PC-9 (cell line): ENCODE measurements at places on chromosomes 11 and 22.

- peak; percentile 85 for DNase-seq
These were observed 26.4 kb downstream of the LRFN4 start for GRCh38 chr11:66883016-66883965.

DNA sequence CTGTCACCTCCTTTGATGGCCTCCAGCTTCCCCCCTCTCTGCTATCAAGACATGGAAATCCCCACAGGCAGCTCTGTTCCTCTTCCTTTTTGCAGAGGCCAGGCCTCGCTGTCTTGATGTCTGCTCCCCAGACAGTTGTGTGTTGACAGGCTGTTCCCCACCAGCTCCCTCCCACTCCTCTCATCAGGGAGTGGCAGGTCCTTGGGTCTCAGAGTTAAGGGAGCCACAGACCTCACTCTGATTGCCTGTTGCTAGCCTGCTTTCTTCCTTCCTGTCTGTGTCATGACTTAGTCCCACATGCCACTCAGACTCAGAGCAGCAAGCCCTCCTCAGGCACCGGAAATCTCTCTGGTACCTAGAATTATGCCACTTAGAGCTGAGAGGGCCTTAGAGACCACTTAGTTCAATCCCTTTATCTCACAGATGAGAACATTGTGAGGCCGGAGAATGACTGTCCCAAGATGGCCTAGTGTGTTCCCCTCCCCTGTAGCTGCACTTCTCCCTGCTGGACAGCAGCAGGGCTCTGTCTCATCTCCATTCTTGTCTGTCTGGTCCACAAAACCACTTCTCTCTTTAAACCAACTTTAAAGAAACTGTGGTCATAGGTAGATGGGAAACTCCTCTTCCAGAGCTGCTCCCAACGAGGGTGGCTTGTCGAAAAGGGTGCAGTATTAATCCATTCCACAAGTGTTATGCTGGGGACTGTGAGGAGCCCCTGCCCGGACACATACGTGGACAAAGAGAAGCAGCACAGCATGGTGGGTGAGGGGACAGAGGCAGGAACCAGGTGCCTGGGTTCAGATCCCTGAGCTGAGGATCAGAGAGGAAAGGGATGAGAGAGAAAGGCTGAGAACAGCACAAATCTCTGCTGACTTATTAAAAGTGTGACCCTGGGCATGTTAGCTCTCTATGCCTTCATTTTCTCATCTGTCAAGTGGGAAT lies 4.2 kb downstream of the AMPD3 start:
- DNase-seq, result no peak

DNA sequence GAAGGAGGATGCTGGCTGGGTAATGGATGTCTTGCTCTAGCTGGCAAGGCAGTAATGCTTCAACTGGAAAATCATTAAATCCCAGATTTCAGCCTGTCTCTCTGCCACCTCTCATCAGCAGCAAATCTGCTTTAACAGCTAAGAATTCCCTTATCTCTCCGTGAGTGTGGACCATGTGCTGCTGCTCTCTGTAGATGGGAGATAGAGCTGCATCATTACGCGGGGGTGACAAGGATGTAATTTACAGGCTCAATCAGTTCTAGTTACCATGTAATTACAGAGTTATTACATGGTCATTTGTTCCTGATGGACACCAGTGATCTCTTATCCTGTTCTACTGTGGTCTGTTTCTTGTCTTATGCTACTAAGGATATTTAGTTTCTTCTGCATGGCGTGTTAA lies 665.4 kb downstream of the NTM start:
- no peak for DNase-seq

DNA sequence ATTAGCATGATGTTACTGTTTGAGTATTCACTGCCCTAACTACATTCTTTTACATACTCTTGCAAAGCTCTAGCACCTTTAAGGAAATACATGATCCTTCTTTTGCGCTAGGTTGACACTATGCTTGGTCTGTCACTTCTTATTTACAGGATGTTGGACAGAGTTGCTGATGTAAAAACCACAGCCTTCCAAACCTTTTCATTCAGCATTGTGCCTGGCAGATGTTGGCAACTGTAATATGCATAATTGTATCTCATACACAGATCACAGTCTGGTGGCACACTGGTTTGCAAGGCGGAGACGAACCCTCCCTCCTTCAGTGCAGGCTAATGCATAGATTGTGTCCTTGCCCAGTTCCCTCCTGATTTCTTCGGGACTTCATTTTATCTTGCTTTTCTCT lies 224.1 kb downstream of the SNX19 start:
- DNase-seq, result no peak

DNA sequence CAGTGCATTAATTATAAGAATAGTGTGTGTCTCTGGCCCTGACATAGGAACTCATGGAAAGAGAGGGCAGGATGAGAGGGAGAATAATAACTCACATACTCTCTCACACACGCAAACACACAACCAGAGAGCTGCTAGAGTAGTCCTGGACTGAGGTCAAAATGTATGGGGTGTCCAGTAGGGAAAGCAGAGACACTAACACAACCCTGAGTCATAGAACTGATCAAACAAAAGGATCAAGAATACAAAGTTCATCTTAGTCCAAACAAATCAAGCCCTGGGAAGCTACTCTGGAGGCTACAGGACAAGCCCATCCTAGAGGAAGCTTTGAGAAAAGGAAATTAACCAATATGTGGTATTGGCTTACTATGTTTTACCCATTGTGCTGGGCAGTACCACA lies 178.5 kb upstream of the GUCY1A2 start:
- DNase-seq, result no peak

GRCh38 chr11:13940907-13941256 lies 21.6 kb upstream of the SPON1 start:
- no peak for DNase-seq

DNA sequence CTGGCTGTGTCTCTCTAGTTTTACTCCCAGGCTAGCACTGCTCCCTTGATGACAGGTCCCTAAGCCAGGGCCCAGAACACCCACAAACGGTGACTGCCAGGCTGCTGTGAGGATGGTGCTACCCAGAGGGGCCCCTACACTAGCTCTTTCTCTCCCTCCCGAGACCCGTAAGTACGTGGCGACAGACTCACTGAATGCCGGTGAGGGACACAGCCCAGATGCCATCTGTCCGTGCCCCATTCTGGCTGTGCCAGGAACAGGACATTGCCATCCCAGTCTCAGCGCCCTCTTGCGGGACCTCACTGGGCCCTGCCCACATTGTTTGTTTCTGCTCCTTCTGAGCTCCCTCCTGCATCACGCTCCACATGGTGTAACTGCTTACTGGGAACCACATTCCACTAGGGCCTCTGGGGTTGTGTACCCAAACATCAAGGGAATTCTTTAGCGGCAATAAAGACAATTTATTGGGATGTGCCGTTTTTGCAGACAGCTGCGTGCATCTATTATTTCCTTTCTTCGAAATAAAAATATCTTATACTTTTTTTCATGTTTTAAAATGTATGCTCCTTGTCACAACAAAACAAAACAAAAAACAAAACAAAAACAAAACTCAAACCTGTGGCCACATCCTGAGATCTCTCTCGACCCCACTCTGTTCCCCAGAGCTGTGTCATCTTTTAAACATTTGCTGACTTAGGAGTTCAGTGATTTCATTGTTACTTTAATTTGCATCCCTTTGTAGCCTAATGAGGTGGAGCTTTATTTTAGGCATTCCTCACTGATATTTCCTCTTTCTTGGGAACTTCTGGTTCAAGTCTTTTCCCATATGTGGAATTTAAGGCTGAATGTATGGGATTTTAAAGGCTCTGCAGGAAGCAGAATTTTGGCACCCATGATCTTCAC lies 4.4 kb upstream of the TPCN2 start:
- DNase-seq, result peak; percentile 84
